Calu3 (cell line): ENCODE measurements at places on chromosomes 2 and 18. TPM values are rescaled to one million over a fixed set of nuclear protein-coding genes. Genes with fewer than 3 reads are reported as not detected.

CNGA3 gene
- total RNA-seq, result not detected in 2 replicates

CKAP2L gene
- total RNA-seq, result 27.4 and 42.5 TPM in 2 replicates

- DNase-seq, result no peak
Measured at GRCh38 chr2:70723286-70723885, 44.6 kb downstream of the ADD2 start.

- no peak for DNase-seq
Measured at GRCh38 chr2:1645761-1646476, 98.4 kb downstream of the PXDN start.

DNA sequence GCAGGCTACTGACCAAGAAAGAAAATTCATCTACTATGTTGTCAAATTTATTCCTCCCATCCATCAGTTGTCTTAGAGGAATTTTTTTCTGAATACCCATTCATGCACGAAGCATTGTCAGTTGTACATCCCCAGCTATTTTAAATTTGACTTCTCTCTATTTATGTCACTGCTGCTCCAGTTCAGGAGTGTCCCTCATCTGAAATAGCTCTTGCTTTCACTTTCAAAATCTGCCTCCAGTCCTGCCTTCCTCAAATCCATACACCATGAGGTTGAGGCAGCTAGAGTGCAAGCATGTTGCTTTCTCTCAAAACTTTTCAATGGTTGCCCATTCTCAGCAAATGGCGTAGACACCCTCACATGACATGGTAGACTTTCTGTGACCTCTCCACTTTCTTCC is 335.4 kb upstream of the CDH2 start:
- DNase-seq, result peak; percentile 1

- peak; percentile 13 for DNase-seq
Measured at GRCh38 chr18:24111936-24112335, 26.9 kb upstream of the CABYR start.

DNA sequence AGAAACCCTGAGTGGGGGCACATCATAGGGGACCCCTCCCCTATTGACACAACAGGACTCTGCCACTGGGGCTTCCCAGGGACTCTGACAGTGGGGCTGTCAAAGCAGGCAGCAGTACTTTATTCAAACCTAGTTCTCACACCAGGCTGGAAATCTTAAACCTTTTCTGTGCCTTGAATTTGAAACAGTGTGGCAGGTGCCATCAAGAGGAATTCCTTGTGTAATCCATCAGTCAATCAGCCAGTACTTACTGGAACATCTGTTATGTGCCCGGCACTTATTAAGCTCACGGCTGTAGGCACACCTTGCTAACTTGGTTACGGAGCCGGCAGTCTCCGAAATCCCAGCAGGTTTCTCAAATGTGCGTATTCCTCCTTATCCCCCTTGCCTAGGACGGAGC is 12.0 kb downstream of the GLI2 start:
- no peak for DNase-seq

DNA sequence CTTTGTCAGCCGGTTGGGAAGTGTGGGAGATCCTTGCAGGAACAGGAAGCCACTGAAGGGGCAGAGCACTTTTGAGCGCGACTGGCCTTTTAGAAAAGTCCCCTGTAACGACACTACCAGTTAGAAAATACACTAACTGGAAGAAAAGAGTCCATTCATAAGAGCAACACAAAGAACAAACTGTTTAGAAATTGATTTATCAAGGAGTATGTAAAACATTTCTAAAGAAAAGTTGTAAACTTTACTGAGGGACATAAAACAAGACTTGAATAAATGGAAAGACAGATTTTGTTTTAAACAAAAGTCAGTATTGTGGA is 29.8 kb upstream of the POMC start:
- no peak for DNase-seq

DNA sequence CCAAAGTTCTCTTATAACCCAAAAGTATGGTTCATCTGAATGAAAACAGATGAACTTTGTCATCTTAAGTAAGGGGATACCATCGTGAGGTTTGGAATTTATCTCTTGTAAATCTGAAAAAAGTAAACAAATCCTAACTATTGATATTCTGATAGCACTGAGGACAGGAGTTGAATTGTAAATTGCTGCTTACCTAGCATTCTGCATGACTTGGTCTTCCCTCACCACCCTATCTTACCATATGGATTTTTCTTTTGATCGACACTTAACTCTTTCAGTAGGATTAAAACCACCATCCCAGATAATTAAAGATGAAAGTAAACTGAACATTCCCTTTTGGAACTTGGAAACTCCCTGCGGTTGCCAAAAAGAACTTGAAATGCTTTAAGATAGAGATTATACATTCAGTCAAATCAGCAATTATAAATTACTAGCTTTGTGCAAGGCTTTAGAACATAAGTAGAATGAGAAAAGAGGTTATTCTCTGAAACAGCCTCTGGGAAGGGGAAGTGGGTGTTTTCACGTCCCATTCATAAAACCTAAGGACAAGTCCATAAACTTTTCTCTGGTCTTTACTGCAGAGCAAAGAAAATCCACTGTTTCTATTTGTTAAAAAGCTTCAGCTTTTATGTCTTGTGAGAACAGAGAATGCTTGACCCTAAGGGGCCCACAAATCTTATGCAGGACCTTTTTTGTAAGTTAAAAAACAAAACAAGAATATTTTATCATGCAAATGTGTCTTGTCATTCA is 49.7 kb upstream of the ZNF397 start:
- DNase-seq, result no peak

DNA sequence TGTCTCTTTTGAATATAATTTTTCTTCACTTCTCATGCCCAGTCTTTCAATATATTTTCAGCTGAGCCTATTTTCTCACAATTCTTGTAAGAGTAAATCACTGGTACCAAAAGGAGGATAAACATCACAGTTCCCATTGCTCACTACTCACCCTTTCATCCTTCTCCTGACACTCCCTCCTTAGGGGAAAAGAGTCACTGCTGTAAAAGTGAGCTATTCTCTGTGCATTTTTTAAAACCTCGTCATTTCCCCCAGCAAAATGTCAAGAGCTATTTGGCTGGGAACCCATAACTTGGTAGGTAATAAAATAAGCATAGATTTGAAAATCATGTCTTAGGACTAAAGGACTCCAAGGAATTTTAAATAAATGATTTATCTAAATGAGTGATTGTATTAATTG is 340.1 kb upstream of the GYPC start:
- no peak for DNase-seq

DNA sequence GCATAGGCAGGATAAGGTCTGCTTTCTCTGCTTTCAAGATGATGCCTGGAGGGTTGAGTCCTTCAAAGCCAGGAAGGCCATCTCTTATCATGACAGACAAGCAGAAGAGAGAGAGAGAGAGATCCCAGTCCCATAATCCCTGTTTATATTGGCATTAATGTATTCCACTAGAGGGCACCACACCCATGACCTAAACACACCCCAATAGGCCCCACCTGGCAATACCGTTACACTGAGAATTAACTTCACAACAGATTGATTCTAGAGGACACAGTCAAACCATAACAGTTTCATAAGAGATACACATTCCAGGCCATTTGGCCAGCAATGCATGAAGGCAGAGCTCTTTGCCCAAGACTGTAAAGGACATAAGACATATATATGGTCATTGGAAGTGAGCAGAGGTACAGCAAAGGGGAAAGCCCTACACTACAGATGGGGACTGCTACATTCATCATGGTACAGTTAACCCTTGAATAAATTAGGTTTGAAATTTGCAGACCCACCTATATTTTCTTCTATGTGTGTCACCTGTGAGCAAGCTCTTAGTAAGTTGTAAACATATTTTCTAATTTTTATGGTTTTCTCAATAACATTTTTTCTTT is 1516.1 kb downstream of the RPIA start:
- peak; percentile 12 for DNase-seq

REG3A gene
- not detected in 2 replicates for total RNA-seq

GRCh38 chr2:145775591-145775990 is 1255.7 kb upstream of the ZEB2 start:
- no peak for DNase-seq

GRCh38 chr2:43178602-43179542 is 47.5 kb downstream of the ZFP36L2 start:
- peak; percentile 78 for DNase-seq

SIX3 gene
- not detected in 2 replicates for total RNA-seq

GRCh38 chr2:235051436-235052260 is 99.8 kb downstream of the SH3BP4 start:
- DNase-seq, result no peak

- no peak for DNase-seq
Measured at GRCh38 chr2:205267323-205267722, 415.0 kb upstream of the NRP2 start.

- no peak for DNase-seq
Measured at GRCh38 chr2:44237221-44237620, 38.1 kb upstream of the SLC3A1 start.

GRCh38 chr18:31658670-31659575 is 25.5 kb downstream of the B4GALT6 start:
- DNase-seq, result no peak

LIMS3 gene
- total RNA-seq, result 0.29 TPM in 1 of 2 replicates, not detected in the other

- DNase-seq, result peak; percentile 62
Measured at GRCh38 chr18:34322365-34323289, 97.9 kb upstream of the NOL4 start.

DNA sequence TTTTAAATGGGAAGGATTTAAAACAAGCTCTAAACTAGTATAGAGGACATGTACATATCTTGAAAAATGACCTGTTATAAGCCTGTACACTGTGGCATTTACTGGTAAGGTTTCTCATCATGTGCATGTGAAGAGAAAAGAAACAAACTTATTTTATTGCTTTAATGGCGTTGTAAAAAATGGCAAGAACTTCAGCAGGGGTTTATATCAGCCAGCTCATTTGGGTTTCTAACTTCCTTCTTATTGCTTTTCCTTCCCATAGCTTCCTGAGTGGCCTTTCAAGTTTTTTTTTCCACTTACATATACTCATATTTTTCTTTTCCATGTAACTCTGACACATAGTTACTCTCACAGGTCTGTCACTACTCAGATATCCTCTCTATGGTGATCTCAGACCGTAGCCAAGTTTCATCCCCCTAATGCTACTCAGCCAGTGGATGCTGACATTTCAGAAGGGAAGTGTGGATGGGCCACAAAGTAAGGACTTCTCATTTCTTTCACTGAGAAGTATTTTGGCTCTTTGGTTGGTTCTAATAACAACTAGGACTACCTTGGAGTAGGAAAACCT is 198.2 kb downstream of the PARD3B start:
- DNase-seq, result no peak

DNA sequence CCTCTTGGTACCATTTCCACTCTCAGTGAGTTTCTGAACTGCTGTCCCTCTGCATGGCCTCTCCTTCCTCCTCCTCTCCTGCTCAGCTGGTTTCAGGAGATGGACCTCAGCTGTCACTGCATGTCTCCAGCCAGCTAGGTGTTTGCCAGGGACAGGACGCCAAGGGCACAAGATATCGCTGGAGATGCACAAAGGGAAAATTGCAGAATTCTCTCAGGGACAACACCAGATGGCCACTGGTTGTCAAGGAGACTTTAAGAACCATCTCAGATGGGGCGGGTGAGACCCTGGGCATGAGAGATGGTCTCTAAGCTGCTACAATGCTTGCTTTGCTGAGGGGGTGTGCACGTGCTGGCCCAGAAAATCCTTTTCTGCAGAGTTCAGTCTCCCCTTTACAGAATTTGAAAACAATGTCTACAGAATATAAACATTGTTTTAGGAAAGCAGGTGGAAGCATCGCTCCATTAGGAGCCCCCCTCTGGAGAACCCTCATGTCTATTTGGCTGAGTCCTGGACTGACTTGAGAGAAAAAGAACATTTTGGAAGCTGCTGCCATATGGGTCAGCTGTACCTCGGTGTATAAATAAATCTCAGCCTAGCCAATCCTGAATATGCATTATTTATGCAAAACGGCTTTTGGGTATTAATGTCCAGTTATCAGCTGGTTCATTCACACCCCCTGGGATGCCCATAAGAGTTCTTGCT is 57.8 kb upstream of the SPP2 start:
- DNase-seq, result no peak

- DNase-seq, result no peak
Measured at GRCh38 chr18:28457784-28458183, 280.9 kb upstream of the CDH2 start.

DNA sequence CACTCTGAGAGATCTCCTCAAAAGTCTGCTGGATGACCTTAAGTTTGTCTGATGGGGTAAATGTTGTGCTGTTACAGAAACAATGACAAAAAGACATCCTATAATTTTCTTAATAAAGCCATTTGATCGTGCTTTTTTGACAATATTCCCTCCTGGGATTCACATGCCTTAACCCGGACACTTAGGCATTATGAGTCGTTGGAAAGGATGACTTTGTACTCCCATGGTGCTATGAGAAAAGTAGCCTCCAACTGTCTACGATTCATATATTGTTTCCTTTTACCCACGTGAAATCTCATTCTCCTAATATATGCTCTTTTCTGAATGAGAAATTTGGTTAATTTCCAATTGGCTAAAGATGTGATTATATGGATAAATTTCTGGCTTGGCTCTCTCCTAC is 6.1 kb upstream of the MPP4 start:
- no peak for DNase-seq

NDC80 gene
- total RNA-seq, result 49.5 and 56.0 TPM in 2 replicates

- no peak for DNase-seq
Measured at GRCh38 chr18:36814994-36815393, 13.8 kb downstream of the TPGS2 start.

NEB gene
- total RNA-seq, result 27.5 and 50.0 TPM in 2 replicates
